ENCODE measurements at places on chromosomes 1 and 21. TPM values are rescaled to one million over a fixed set of nuclear protein-coding genes. Genes with fewer than 3 reads are reported as not detected.

RIPPLY3 gene
- total RNA-seq, result not detected

LCE1D gene
- total RNA-seq, result not detected

OLFML2B gene
- 3.0 TPM for total RNA-seq

BGLAP gene
- total RNA-seq, result not detected

ANKRD35 gene
- 6.8 TPM for total RNA-seq

MCOLN2 gene
- 0.45 TPM for total RNA-seq

GCSAML gene
- not detected for total RNA-seq

TMEM79 gene
- total RNA-seq, result 2.5 TPM

KRTAP11-1 gene
- not detected for total RNA-seq

STXBP3 gene
- total RNA-seq, result 38.5 TPM

PTPN7 gene
- not detected for total RNA-seq

MNDA gene
- total RNA-seq, result not detected

GPR37L1 gene
- total RNA-seq, result not detected
